Naive thymus-derived CD8-positive, alpha-beta T cell (primary cell): ENCODE measurements at places on chromosomes 2 and 18. TPM values are rescaled to one million over a fixed set of nuclear protein-coding genes. Genes with fewer than 3 reads are reported as not detected.

The HES6 gene
- total RNA-seq, result 1.7 TPM

The LONRF2 gene
- not detected for total RNA-seq

The CFC1 gene
- not detected for total RNA-seq

The DUSP28 gene
- total RNA-seq, result 24.0 TPM

The GNLY gene
- total RNA-seq, result 7.3 TPM

The DYNAP gene
- total RNA-seq, result not detected

The SLC30A3 gene
- not detected for total RNA-seq

The DES gene
- total RNA-seq, result not detected

The C2orf66 gene
- total RNA-seq, result not detected

The CYP26B1 gene
- not detected for total RNA-seq

The CCDC141 gene
- 26.8 TPM for total RNA-seq

DNA sequence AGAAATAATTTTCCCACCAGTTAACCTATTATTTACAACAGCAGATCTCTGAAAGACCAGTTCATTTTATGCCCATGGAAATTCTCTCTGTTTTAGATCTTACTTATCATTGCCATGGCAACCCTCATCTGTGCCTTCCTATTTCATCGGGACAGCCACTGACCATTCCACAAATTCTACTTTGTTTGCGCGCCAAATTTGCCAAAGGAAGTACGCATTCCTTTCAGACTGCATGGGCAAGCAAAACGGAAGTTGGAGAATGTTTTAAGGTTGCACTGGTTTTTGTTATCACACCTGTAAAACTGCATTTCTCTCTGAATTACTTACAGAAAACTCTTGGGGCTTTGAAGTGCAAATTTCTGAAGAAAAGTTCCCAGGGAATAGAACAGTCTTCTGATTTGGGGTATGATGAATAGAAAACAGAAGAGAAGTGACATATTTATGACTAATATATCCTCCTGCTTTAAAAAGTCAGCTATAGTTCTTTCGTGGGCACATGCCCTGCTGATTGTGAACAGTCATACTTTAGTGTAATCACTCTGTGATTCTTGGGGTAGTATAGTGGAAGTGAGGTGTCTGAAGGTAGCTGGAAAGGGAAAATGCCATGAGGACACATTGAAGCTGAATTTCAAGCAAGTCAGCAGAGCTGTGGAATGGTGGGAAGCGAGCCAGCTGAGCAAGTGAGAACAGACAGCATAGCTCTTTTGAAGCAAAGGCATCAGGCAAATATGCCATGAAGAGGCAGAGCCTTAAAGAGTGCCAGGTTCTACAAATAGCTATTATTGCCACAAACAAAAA lies 20.9 kb downstream of the NETO1 start:
- DNase-seq, result no peak

DNA sequence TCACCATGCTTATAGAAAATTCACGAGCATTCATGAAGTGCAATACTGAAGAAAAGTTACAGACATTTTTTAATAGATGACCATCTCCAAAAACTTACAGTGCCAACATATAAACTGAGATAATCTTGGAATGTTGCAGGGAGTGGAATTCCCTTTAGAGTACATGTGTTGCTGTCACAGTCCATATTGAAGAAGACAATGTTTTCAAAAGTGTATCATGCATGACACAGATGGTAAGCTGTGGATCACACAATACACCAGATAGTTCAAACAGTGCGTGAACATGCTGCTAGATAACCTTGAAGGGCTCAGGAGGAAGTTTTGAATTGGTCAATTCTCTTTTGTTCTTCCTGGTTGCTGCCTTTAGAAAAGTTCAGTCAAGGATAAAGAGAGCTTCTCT lies 1644.3 kb upstream of the NXPH2 start:
- DNase-seq, result no peak

DNA sequence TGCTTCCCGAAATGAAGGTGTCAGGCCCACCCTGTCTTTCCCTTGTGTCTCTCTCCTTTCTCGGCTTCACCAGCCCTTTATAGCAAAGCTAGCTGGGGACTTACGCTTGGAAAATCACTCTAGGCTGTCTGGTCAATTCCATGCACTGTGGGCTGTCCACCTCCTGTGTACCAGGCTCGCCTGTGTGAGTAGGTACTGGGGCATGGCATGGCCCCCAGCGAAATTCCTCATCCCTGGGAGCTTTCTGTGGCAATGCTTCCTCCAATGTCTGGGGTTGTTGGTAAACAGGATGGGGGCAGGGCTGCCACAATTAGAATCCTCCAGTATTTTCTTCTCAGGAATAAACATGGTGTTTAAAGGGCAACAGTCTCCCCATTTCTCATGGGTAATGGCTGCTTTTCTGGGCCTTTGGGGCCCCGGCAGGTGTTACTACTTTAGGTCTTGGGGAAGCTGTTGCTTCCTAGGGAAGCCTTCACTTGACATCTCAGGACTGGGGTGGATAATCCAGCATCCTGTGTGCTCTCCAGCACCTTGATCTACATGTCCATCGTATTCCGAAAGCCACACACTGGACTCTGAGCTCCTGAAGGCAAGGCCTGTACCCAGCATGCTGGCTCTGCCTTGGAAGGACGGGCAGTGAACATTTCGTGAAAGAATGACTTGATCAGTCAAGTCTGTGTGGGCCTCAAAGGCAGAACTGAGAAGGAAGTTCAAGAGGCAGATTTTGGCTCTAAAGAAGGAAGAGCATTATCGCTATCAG lies 21.1 kb downstream of the RHOB start:
- DNase-seq, result no peak

GRCh38 chr18:34223893-34224422 lies 755 bp downstream of the NOL4 start:
- DNase-seq, result no peak

- no peak for DNase-seq
Observed at GRCh38 chr2:170739507-170740046, 24.4 kb downstream of the SP5 start.

DNA sequence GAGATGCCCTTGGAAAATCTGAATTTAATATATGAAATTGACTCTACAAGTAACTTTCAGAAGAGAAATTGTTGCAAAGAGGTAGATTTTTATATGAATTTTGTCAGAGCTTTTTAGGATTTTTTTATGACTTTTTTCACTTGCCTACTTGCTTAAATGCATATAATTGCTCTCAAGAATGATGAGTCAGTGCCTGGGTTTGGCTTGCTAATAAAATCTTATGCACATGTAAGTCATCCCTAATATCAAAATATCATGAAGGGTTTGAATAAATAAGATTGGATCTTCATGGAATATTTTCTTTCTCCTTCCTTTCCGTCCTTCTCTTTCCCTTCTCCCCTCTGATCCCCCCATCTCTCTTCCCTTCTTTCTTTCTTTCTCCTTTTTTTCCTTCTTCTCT lies 354.1 kb downstream of the TXNL1 start:
- no peak for DNase-seq

DNA sequence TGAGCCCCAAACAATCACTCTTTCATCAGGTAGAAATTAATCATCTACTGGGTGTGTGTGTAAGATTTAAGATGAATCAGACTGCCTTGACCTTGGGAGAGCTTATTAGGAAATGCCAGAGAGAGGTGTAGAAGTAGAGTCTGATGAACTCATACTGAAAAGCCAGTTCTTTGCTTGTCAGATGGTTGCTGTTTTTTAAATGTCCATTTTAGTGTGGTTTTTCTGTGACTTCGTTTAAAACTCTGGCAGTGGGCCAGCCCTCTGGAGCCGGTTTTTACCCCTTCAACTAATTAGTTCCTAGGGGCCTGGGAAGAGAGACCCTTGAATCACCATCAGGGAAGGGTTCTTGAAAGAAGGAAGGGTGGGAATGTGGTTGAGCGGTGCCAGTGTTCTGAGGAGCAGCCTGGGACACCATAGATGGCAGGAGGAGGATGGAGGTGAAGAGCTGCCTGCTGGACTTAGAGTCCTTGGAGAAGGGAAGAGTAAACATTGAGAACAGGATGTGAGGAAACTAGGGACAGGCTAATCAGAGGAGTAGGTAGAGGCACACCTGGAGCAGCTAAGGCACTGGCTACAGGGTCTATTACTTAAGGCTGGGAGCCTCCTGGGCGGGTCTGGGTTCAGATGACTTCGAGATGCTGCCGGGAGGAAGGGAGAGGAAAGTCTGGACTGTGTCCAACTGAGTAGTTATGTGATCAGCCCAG lies 66.1 kb downstream of the LRRFIP1 start:
- DNase-seq, result no peak

GRCh38 chr2:181140414-181140813 lies 160.0 kb downstream of the UBE2E3 start:
- DNase-seq, result no peak

DNA sequence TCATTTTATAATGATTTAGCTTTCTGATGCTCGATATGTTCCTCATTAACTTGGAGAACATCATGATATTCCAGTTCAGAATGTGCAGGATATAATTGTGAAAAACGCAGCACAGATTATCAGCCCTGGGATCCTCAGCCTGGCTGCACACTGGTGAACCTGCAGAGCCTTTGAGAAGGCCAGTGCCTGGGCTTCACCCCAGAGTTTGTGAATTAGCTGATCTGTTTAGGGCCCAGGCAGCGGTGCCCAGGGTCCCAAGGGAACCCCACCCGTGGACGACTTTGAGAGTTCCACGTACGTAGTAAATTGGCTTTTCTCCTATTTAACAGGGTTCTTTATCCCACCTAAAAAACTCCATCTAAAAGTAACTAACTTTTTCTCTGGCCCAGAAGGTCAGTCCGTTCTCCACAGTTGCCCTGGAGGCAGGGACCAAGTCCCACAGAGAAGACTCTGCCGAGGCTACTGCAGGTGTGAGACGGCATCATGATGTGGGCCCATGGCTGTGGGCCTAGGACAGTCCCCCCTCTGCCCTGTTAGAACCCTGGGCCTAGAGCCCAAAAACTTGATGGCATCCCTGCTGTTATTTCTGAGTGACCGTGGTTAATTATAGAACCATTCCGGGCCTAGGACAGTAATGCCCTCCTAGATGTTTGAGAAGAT lies 39.6 kb upstream of the RPL31 start:
- DNase-seq, result no peak

- no peak for DNase-seq
Observed at GRCh38 chr2:88192613-88193012, 22.5 kb downstream of the THNSL2 start.

DNA sequence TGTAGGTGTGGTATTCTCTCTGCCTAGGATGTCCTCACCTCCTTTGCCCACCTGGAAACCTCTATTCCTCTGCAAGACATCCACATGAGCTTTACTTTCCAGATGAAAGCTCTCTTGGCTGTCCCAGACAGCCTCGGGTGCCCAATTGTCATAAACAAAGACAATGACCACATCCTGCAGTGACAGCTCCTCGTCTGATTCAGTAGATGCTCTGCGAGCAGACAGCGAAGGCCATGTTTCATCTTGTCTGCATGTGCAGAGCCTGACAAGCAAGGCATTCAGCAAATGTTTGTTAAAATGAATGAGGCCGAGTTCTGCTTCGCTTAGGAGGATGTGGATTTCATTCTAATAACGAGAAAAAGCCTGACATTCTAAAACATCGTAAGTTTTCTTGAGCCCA lies 150.9 kb downstream of the MTCL1 start:
- DNase-seq, result no peak

GRCh38 chr2:70937866-70938585 lies 2.3 kb downstream of the ATP6V1B1 start:
- DNase-seq, result no peak

DNA sequence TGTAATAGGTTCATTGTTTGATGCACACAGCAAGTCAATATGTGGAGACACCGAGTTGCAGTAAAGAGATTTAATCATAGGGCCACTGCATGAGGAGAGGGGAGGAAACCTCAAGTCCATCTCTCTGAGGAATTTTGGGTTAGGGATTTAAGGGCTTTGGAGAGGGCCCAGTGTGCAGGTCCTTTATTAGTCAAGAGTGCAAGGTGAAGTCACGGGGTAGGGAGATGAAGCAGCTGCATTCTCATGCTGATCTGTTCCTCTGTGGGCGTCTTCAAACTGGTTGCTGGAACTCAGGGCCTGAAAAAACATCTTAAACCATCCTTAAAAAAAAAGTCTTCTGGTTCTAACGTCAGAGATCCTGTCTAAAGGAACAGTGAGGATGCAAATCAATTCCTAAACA lies 131.6 kb downstream of the NXPH2 start:
- DNase-seq, result no peak

DNA sequence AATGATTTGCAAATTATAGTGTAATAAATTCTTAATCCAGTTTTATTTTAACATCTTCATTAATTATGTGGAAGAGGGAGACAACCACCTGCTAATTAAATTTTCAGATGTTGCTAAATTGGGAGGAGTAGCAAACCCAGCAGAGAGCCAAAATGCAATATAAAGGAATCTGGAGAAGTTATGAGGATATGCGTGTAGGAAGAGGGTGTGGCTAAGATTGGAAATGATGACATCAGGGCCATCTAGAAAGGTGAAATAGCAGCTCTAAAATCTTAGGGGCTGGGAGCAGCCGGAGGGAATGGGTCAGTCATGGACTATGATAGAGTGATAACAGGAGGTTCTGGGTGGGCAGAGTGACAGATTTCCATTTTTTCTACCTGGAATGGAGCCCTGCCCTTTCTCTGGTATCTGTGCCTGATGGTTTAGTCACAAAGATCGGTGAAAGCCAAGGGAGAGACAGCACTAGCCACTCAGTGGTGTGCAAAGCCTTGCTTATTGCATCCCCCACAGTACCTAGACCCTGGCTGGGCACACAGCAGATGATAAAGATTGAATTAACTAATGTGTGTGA lies 379.2 kb upstream of the CELF4 start:
- DNase-seq, result no peak

GRCh38 chr18:26208977-26209376 lies 17.3 kb upstream of the TAF4B start:
- no peak for DNase-seq

- no peak for DNase-seq
Observed at GRCh38 chr2:168567836-168568235, 111.8 kb downstream of the CERS6 start.

- no peak for DNase-seq
Observed at GRCh38 chr2:151247432-151247831, 14.2 kb downstream of the RBM43 start.

DNA sequence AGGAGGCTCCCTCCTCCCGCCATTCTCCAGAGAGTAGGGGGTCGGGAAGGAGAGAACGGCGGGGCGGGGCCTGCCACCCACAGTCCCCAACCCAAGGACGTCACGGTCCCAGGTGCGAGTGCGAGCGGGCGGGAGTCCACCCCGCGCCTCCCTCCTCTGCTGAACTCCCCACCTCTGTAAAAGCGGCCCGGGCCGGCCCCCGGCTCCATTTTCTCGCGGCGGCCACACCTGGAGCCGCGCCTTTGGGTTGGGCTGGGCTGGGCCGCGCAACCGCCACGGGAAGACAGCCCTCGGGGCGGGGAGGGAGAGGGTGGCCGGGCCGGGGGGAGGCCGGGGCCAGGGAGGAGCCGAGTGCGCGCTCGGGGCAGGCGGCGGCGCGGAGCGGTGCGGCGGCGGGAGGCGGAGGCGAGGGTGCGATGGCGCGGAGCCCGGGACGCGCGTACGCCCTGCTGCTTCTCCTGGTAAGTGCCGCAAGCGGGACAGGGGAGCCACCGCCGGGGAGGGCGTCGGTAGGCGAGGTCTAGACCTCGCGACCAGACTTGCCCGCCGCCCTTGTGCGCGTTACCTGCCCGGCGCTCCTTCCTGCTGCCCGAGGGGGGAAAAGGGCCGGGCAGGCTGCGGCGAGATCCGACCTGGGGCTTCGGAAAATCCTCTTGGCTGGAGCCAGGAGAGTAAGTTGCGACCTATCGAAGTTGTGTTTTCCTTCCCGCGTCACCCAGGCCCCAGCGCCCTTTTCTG lies at the start of gene DSG2:
DSG2 (plus strand) TSS at position 342 of the 738 bp plus-strand sequence; CDS start at position 417, 75 bp downstream.
- DNase-seq, result no peak

- no peak for DNase-seq
Observed at GRCh38 chr18:13543811-13544732, 182.3 kb downstream of the FAM210A start.
